ENCODE measurements at places on chromosomes 3 and 15.

- DNase-seq = no peak
Measured at GRCh38 chr3:54243960-54244682, 121.8 kb downstream of the CACNA2D3 start.

DNA sequence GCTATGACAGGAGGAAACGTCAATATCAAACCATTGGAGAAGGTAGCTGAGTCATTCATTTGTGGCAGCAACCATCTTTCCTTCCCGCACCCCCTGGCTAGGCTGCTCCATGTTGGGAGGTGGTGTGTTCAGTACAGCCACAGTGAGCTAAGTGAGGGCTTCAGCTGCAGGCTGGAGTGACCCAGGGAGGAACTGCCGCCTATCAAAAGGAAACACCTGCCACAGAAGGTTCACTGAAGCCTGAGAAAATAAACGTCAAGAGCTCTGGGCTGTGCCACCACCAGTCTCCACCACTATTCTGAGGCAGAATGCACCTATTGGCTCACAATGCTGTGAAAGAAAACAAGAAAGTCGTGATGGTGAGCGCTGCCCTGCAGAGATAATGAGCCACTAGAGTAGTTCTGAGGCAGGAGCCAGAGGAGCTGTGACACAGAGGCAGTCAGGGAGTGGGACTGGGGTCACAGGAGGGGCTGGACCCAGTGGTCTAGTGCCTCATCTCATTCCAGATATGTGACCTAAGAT is 34.8 kb upstream of the CD47 start:
- no peak for DNase-seq

GRCh38 chr3:167940241-167940640 is 155.5 kb downstream of the GOLIM4 start:
- DNase-seq = no peak

DNA sequence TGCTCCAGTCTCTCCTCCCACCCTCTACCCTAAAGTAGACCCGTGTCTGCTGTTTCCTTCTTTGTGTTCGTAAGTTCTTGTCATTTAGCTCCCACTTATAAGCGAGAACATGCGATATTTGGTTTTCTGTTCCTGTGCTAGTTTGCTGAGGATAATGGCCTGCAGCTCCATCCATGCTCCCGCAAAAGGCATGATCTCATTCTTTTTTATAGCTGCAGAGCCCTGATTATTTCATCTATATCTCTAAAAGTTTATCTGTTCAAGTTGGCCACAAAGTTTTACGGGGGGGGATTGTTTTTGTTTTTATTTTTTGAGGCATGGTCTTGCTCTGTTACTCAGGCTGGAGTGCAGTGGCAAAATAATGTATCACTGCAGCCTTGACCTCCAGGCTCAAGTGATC is 4.4 kb upstream of the NEO1 start:
- no peak for DNase-seq

GRCh38 chr3:48623851-48624547 is 2.4 kb upstream of the TMEM89 start:
- no peak for DNase-seq

DNA sequence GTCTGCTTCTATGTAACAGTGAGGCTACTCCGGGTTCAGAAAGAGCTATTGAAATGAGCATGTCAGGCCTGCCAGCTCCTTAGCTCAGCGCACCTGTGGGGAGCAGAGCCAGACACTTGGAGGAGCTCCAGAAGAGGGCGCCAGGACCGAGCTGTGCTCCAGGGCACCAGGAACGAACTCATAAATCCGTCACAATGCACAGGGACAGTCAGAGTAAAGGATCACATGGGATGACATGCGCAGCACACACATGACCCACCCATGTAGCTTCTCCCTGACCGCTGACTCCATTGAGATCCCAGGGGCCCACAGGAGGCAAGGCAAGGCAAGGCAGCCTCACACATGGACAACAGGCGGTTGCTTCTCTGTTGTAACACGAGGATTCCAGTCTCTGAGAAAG is 26.0 kb upstream of the GNB5 start:
- peak; percentile 51 for DNase-seq

DNA sequence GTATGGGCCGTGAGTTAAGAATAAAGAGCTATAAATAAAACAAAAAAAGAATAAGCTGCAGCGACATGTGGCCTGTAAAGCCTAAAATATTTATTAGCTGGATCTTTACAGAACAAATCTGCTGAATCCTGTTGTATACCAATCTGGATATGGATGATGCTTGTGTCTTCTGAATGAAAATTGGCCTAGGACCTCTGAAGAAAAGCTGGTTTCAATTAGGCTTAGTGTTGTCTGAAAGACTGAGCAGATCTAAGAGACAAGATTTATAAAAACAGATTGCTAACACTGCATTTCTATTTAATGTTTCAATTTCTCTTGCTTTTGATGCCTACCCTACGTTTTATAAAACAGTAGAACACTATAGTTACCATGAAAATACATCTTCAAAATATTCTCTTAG is 57.9 kb downstream of the ST3GAL6 start:
- DNase-seq = no peak

- DNase-seq = no peak
Measured at GRCh38 chr3:155594526-155595187, 150.2 kb downstream of the PLCH1 start.

DNA sequence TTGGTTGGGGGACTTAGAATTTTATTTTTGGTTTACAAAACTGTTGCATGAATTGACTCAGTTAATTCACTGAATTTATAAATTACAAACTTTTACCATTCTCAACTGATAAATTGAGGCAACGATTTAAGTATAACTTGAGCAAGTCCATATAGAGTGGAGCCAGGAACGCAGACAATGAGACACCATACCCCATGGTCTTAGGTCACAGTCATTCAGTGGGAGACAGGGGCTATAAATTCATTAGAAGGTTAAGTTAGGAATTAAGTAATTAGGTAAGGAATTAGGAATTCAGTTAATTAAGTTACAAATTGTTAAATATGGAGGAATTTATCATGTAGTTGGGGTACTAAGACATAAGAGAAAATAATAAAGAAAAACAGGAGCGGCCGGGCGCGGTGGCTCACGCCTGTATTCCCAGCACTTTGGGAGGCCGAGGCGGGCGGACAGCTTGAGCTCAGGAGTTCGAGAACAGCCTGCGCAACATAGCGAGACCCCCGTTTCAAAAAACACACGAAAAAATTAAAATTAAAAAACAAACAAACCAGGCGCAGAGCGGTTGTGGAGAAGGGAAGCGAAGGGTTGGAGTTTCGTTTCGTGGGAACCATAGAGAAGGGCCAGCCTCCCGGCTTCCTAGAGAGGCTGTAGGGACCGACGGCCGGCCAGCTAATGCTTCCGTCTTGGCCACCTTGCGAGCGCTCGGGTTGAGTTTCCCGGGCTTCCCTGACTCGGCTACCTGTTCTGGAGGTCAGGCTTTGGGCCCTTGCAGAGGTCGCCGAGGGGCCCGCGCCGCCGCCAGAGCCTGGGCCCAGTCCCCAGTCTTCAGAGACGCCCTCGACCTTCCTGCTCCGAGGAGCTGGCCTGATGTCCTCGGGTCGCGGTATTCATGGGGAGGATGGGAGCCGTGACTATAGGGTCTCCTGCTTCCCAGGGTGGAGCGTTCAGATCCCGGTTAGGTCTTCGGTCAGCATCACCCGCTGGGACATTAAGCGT is at the start of gene ZNF619:
Gene ZNF619 (plus strand): TSS at position 645 of the 993 bp plus-strand sequence. CDS start 858 bp downstream, outside the sequence.
- DNase-seq = peak; percentile 82

DNA sequence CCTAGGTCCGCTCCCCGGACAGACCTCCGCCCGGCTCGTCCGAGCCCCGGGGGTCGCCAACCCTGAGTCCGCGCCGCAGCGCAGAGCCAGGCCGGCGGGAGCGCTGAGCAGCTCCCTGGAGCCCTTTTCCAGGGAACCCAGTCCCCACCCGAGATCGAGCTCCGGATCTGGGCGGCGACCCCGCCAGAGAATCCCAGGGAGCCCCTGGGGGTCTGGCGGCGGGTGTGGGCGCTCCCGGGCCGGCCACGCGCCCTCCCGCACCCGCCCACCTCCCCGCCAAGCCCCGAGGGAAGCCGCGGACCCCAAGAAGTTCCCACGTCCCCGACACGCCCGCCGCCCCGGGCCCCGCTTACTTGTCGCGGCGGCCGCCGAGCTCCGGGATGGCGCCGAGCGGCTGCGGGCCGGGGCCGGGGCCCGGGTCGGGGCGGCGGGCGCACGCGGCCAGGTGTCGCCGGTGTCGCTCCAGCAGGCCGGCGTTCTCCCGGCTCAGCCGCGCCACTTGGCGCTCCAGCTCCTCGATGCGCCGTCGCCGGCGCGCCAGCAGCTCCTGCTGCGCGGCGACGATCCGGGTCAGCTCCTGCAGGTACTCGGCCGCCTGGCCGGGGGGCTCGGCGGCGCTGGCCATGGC is 137.7 kb downstream of the NUP210 start:
- no peak for DNase-seq

GRCh38 chr3:71416876-71417275 is 166.7 kb downstream of the FOXP1 start:
- DNase-seq = no peak

GRCh38 chr3:129428376-129429079 is at the start of gene EFCAB12:
Gene EFCAB12 (minus strand): TSS chr3:129428636. CDS start chr3:129428488, 148 bp downstream.
- peak; percentile 96 for DNase-seq
